ENCODE measurements at places on chromosomes 7 and 10.

DNA sequence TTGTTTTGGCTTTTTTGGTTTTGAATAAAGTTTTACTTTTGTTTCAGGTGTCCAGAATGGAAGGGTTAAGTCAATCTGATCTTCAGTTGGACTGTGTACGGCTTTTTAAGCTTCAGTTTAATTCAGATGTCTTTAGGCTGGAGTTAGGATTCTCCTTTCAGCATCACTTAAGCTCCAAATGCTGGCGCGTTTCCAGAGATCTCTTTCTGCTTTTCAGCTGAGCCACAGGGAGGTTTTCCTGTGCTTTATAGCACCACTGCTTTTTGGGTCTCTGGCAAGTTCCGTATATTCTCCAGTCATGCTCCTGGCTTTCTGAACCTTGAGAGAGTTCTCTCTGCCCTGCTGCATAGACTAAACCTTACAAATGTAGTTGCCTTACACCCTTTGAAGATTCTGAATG is 60.0 kb downstream of the VTI1A start:
- no peak for DNase-seq

GRCh38 chr10:63430091-63430998 is 35.4 kb downstream of the JMJD1C start:
- no peak for DNase-seq

DNA sequence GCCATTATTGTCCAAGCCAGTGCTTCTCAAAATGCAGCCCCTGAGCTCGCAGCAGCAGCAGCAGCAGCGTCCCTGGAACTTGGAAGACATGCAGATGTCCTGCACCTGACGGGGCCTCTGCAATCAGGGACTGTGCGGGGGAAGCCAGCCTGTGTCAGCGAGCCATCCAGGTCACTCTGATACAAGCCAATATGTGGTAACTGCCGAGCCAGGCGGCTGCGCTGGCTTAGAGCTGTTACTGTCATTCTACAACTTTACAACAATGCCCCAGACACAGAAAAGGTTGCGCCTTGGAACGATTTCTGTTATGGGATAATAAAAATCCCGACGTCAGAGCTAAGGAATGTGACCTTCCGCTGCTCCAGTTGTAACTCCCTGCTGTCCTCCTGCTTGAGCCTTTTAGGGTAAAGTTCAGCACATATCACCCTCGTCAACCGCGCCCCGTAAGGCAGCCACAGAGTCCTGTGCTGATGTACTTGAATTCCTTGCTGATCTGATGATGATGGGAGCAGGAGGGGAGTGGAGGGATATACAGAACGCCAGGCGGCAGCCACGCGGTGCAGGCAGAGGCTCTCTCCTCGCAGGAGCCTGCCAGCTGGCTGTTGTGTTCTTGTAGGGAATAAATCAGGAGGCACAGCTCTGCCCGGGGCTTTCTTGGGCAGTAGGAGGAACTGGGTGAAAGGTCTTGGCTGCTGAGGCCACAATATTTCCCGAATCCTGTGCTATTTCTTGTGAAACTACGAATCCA is 20.0 kb upstream of the CRYGN start:
- peak; percentile 39 for DNase-seq

DNA sequence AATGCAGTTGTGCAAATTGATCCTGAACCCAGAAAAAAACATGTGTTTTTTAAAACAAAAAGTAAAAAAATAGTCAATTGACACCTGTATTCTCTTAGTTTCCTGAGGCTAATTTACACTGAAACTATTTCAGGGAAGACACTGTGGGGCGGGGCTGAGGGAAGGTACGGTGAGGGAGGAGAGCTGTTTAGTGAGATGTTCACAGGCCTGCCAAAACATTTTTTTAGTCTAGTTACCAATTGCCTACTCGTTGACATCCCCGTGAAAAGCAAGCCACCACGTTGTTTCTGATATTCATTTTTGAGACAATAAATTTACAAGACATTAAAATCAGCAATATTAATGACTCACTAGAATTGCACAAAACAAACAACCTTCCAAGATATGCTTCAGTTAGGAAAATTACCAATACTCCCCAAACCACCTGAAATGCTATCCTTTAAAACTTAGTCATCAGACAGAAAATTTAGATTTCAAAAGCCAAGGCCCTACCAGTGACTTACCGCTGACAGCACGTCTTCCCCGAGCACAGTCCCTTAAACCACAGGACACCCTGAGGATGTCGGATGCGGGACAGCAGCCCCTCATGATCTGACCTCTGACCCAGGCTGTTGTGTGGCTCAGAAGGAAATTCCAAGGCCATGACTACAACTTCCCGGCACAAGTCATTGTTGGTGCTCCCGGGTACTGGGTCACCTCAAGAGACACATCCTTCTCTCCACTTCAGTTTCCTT is 279.2 kb downstream of the PRPF18 start:
- no peak for DNase-seq

DNA sequence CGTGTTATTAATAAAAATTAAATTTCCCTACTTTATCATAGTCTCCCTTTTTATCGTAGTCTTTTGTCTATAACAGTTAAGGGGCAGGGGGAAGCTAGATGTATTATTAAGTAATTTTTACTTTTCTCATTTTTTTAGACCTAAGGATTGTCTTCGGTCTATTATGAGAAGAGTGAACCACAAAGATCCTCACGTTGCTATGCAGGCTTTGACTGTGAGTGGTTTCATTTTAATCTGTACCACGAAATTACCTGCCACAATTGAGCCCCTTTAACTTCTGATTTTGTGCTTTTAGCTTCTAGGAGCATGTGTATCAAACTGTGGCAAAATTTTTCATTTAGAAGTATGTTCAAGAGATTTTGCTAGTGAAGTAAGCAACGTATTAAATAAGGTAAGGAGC is 40.6 kb downstream of the STAM start:
- no peak for DNase-seq

DNA sequence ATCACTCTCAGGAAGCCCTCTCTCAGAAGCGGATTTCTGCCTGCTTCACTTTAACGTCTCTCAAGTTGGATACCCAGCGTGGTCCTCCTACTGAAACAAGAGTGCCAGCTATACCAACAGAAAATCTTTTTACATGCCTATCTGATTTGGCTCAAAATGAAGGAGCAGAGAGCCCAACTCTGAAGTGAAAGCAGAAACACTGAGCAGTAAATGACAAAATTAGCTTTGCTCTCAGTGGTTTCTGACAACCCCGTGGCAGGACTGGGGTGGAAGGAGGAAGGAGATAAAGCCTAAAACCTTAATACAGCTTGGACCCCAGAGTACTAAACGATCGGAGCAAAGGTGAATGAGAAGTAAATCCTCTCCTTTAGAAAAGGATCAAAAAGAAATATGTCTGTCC is 25.1 kb upstream of the GPR37 start:
- no peak for DNase-seq

DNA sequence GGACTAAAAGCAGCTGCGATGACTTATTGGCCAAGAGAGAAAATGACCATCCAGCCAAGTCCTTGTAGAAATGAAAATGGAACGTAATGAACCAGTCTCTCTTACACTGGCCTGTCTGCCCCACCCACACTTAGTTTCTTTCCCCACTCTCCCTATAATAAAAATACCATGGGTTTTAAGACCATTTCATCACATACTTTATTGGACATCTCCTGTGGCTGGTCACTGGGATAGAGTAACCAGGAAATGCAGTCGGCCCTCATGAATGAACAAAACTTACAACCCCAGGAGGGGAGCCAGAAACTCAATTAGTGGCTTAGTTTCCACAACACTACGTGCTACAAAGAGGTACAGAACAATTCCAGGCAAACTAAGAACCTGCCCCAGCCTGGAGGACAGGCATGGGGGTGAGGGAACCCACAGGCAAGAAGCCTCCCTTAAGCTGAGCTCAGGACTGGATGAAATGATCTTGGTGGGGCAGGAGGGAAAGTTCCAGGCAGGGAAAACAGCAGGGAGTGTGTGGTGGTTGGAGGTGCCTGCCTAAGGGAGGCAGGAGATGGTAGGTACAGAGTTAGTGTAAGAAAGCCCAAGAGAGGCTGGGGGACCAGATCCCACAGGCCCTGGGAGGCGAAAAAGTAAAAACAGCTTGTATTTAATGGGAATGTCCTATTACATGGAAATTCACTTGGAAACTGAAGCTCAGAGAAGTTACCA is 29.6 kb downstream of the MKI67 start:
- no peak for DNase-seq

- no peak for DNase-seq
Observed at GRCh38 chr7:8113184-8113583, 144.6 kb downstream of the GLCCI1 start.

DNA sequence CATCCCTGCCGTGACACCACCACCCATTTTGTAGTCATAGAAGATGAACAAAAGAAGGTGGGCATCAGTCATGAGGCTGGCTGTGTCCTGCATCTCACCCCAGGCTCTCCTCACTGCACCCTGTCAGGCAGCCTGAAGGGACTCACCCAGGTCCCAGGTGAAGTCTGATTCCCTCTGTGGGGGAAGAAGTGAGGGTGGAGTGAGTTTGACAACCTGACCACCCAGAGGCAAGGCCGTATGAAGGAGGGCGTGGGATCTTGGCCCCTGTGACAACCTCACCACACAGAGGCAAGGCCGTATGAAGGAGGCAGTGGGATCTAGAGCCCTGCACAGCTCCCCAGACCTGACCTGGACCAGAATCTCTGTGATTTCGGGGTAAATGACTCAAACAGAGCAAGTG is 152.5 kb downstream of the DIP2C start:
- no peak for DNase-seq

- DNase-seq = peak; percentile 48
Observed at GRCh38 chr10:77274046-77274795, 363.4 kb downstream of the KCNMA1 start.

GRCh38 chr7:112421666-112422486 is 28.4 kb upstream of the IFRD1 start:
- no peak for DNase-seq
